ENCODE measurements at places on chromosomes 1 and 21. TPM values are rescaled to one million over a fixed set of nuclear protein-coding genes. Genes with fewer than 3 reads are reported as not detected.

GRCh38 chr21:17782051-17782450 is 37.1 kb downstream of the C21orf91 start:
- no peak for DNase-seq

DNA sequence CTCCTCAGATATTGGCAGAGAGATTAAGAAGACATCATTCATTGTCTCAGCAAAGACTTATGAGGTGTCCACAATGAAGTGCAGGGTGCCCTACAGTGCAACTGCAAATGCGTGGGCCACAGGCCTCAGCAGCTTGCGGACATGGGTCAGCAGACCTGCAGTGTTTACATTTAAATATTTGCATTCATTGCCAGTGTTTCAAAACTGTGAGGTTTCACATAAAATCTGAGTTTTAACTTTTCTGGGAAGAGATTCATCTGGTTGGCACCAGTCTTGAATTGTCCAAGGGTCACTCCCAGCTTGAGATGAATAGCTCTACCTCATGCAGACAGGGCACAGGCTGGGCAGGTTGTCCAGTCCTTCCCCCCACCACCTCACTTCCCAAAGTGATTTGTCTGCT is 286.8 kb upstream of the DUSP10 start:
- DNase-seq = no peak

RPTN gene
- total RNA-seq = not detected

EFNA4 gene
- 22.3 TPM for total RNA-seq

ELAVL4 gene
- total RNA-seq = not detected

- DNase-seq = no peak
Observed at GRCh38 chr1:1302006-1302430, 5.7 kb downstream of the ACAP3 start.

- no peak for DNase-seq
Observed at GRCh38 chr21:32372755-32373154, 20.1 kb downstream of the URB1 start.

GRCh38 chr1:56180520-56181190 is 398.7 kb downstream of the PLPP3 start:
- no peak for DNase-seq

S100A16 gene
- 401 TPM for total RNA-seq

DNA sequence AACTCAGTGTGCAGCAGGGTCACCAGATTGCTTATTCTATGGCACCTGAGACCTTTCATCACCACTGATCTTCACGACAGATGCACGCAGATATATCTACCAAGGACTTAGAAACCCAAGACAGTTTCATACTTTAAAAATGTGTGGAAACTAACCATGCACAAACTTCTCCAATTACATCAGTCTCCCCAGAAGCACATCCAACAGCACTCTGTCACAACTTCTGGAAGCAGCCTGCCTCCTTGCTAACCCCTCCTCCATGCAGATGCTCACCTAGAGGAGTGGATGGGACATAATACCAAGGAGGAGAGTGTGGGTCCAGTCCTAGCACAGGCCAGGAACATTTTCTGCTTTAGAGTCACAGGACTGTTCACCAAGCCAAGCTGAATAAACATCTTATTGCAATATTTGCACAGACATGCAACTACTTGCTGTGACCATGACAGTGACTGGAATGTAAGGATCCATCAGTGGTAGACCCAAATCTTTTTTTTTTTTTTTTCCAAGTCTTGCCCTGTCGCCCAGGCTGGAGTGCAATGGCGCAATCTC is 69.4 kb downstream of the HIVEP3 start:
- no peak for DNase-seq

PLCH2 gene
- total RNA-seq = 0.74 TPM

DNA sequence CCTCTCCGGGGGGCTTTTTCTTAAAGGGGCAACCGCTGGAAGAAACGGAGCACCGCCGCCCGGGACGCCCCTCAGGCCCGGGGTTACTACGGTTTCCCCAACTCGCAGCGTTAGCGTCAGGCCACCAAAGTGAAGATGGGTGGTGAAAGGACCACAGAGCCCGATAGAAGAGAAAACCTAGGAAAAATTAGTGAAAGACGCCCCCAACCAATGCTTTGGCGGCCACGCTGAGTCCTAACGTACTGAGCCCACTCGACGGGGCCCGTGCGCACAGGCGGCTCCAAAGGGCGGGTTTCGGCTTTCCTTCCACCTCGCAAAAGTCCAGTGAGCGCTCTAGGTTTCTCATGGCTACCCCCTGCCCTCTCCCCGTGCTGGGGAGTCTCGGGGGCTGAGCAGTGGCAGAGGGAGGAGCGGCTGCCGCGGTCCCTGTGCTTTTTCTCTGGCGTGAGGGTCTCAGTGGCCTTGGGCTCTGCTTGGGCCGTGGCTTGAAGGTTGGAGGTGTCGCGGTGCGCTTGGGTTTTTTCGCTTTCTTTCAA is 12.2 kb upstream of the SPEN start:
- no peak for DNase-seq

- no peak for DNase-seq
Observed at GRCh38 chr1:245348626-245349025, 193.8 kb downstream of the KIF26B start.

DNA sequence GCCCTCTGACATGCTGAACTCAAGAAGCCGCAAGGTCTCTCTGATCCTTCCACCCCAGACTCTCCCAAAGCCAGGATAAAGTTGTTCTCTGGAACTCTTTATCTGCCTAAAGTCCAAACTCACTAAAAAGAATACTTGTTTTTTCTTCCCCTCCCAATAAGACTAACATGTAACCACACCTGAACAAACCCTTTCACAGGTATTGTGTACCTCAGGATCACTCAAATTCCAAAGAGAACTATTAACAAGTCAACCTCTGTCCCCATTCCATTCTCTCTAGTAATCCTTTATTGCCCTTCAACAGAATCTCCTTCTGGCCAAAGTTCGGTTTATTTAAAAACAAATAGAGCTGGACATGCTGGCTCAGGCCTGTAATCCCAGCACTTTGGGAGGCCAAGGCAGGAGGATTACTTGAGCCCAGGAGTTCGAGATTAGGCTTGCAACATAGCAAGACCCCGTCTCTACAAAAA is 4.1 kb upstream of the TOE1 start:
- DNase-seq = no peak

DNA sequence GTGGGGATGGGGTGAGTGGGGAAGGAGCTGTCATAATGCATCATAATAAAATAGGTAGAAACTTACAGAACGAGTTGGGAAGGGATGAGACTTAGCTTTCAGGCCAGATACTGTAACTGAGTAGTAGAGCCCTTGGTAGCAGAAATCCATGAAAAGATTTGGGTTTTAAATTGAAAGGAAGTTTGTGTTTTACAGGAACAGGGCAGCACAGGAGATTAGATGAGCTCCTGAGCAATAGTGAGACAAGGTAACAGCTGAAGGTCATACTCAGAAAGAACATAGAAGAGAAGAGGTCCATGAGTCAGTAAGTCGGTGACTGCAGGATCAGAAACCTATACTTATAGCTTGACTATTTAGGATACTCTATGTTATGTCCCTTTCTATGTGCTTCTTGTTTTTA is 7.3 kb downstream of the MAP10 start:
- DNase-seq = no peak

SPOCD1 gene
- total RNA-seq = 0.93 TPM

DNA sequence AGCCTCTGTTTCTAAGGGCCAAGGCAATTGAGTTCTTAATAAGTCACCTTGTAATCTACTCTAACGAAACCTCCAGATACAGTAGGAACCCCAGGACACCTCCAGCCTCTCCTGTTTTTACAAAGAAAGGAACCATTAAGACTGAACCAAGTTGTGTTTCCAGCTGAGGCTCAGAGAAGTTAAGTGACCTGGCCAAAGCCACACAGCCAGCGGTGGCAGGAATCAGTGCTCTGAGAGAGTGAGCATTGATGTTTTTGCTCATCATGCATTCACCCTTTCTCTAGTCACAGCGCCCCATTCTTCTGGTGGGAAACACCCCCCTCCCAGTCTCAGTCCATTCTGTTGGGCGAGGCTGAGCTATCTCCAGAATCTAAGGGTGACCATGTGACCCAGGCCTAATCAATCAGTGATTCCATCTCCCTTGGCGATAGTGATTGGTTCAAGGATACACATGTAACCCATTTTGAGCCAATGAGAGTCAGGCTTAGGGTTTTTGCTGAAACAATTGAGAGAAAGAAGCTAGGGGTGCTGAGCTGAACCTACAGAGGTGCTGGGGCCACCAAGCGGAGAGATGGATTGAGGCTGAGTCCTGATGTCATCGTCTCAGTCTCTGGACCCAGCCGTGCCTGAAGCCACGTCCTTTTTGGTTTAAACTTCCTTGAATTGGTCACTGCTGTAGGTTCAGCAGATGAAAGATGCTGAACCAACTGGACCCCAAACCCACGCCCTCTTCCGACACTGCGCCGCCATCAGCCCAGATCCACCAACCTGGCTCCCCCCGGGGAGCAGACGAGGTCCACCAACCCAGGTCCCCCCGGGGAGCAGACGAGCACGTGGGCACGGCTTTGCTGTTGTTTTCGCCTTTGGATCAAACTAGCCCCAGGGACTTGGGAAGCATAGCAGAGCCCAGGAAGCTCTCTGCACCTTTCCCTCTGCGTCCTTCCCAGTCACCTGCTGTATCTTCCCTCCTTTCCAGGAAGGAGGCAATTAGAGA is 28.0 kb upstream of the RERE start:
- no peak for DNase-seq

- DNase-seq = no peak
Observed at GRCh38 chr21:32112195-32112594, 166.7 kb downstream of the MIS18A start.

DCDC2B gene
- total RNA-seq = not detected

DNA sequence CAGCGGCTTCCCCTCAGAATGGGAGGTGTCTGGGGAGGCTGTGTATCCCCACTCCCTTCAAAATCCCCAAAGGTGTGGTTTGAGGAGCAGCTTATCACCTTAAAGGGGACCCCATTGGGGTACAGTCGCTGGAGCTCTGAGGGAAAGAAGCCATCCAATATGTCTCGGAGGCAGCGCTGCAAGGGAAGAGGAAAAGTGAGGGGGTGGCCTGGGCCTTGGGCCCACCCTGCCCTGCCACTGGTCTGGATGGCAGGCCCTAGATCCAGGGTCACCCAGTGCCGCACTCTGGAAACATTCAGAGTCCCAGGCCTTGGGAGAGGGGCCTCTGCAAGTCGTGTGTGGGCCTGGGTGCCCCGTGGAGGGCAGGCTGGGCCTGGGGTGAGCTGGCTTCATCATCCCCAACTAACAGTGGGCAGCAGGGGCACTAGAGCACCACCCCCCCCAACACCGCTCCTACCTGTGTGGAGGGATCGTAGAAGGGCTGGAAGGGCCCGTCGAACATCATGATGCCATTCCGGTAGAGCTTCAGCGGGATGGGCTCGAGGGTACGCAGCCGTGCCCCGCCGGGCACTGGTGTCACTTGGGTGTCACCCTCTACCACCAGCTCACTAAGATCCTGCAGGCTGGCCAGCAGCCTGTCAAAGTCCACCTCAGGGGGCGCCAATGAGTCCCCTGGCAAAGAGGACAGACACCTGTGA is 5.6 kb downstream of the SH3BGRL3 start:
- no peak for DNase-seq

ZSWIM5 gene
- total RNA-seq = 1.6 TPM

GRCh38 chr1:240562111-240562590 is 49.8 kb downstream of the GREM2 start:
- no peak for DNase-seq

DNA sequence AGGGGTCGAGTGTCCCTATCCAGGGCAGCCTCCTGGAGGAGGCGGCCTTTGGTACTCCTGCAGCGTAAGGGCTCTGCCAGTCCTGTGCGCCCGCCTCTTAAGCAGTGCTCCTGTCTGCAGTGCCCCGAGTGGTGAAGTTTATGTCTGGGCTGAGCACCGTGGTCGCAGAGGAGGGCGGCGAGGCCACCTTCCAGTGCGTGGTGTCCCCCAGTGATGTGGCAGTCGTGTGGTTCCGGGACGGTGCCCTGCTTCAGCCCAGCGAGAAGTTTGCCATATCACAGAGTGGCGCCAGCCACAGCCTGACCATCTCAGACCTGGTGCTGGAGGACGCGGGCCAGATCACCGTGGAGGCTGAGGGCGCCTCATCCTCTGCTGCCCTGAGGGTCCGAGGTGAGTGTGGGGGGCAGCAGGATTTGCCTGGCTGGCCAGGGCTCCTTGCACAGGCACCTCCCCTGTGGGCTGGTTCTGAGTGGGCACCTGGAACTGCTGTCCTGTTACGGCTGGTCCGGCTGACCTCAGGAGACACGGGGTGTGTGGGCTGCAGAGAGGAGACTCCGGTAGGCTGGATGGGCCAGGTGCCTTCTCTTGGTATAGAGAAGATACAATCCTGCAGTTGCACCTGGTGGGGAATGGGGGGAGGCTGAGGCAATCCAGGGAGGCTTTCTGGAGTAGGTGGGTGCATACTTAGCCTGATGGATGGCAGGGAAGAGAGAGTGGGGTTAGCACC is 66.8 kb downstream of the OBSCN start:
- DNase-seq = no peak

TNN gene
- total RNA-seq = 0.07 TPM

GRCh38 chr21:34807881-34808568 is 139.2 kb downstream of the CLIC6 start:
- DNase-seq = peak; percentile 80

PIGR gene
- total RNA-seq = not detected

GNG12 gene
- 41.9 TPM for total RNA-seq

GRCh38 chr1:181128592-181129497 is 40.3 kb downstream of the IER5 start:
- no peak for DNase-seq

HNRNPU gene
- total RNA-seq = 148 TPM

PCP4L1 gene
- not detected for total RNA-seq

DNA sequence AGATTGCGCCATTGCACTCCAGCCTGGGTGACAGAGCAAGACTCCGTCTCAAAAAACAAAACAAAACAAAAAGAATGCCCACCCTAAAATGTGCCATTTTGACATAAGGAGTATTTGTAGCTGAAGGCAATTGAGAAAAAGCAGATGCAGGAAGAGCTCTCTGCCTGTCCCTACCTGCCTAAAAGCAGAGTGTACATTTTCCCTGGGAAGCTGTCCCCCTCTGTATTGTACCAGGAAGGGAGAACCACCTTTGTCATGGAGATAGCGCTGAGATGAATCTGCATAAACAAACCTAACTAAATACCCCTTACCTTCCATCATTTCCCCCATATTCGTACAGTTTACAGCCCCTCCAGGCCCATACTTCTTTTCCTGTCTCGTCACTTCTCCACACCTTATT is 94.4 kb upstream of the SLC45A1 start:
- DNase-seq = no peak

DNA sequence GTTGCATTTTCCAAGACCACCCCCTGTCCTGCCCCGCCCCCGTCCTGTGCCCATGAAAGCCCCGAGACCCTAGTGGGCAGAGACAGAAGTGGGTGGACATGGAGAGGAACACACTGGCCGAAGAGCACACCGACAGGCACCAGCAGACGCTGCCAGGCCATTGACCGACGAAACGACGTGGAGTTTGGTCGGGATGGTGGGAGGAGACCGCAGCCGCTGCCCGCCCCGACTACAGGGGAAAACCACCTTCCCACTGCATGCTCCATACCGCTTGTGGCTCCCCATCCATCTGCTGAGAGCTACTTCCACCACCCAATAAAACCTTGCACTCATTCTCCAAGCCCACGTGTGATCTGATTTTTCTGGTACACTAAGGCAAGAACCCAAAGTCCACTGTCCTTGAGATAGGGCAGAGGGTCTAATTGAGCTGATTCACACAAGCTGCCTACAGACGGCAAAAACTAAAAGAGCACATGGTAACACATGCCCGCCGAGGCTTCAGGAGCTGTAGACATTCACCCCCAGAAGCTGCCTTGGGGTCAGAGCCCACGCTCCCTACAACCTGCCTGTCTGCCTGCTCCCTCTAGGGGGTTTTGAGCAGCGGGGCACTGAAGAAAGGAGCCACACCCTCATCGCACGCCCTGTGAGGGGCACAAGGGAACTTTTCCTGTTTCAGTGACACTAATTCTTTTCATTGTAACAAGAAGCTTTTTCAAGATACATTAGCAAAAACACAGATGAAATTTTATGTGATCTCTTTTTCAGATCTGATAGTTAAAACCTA is 81.2 kb upstream of the RAB3GAP2 start:
- no peak for DNase-seq

Data from Caki2 (cell line).